Pulmonary artery endothelial cell (primary cell): ENCODE measurements at places on chromosomes 3 and 15. TPM values are rescaled to one million over a fixed set of nuclear protein-coding genes. Genes with fewer than 3 reads are reported as not detected.

The SLC22A14 gene
- total RNA-seq = under 0.01 and 0.14 TPM in 2 replicates

The MNS1 gene
- 0.92 and 1.5 TPM in 2 replicates for total RNA-seq

- no peak for DNase-seq
Measured at GRCh38 chr15:71649894-71650293, 160.5 kb upstream of the NR2E3 start.

DNA sequence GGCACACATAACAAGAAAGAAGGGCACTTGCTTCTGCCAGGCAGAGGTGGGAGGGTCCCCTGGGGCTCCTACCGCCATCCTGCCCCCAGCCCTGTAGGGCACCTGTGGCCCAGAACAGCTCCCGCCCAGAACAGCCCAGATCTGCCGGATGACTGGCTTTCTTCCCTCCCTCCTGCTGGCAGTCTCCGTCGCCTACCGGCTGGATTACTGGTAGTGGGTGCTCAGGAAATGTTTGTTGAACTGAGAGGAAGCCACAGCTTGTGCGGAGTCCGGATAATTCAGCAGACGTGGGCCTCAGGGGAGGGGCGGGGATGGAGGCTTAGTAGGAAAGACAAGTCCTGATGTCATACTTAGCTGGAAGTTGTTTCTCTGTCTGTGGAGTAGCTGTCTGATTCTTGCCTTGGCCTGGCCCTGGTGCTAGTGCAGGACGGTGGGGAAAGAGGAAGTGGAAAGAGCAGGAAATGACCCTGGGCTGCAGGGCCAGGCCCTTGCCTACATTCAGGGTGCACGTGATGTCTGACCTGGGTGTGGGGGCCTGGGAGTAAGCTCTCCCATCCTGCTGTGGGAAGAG is 6.7 kb downstream of the CCDC9B start:
- peak; percentile 95 for DNase-seq

GRCh38 chr3:187968883-187969580 is 184.9 kb upstream of the LPP start:
- DNase-seq = no peak

DNA sequence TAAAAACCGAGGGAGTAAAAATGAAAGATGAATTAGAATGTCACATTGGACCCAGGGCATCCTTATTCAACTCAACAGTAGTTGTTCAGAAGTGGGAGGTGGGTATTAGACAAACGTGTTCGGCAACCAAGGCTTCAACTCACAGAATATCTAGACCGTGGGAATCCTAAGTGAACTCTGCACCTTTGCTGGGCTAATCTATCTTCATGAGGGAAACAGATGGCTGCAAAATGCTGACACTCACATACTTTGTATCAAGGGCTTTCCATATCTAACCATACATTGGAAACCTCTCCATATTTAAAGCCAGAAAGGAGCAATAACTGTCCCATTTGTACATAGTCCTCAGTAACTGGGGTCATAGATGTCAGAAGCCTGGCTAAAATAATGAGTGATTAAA is 20.9 kb downstream of the PLSCR1 start:
- no peak for DNase-seq

GRCh38 chr3:13452490-13453335 is 27.4 kb upstream of the HDAC11 start:
- no peak for DNase-seq

- DNase-seq = no peak
Measured at GRCh38 chr3:55854494-55854893, 367.4 kb upstream of the WNT5A start.

The TMEM108 gene
- total RNA-seq = 0.14 and 0.40 TPM in 2 replicates

The MITF gene
- 1.3 and 3.3 TPM in 2 replicates for total RNA-seq

The RPP14 gene
- total RNA-seq = 17.4 and 17.8 TPM in 2 replicates

The ELL3 gene
- 2.0 and 2.8 TPM in 2 replicates for total RNA-seq

DNA sequence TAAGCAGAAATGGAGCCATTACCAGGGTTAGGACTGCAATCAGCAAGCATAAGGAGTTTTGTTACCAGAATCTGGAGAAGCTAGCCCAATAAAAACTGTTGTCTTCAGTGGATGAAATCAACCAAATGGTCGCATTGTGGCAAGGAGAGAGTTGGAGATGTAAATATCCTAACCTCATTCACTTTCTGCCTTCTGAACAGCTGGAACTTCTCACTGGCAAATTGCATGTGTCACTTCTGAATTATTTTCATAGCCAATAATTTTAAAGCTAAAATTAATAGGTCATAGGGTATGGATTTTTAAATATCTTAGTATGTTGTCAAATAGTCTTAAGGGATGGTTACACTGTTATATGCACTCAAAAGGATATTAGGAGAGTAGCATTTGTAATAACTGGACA is 121.6 kb downstream of the SUCNR1 start:
- no peak for DNase-seq

The ADCY5 gene
- total RNA-seq = 0.07 and 0.28 TPM in 2 replicates

The CACNA1D gene
- total RNA-seq = not detected in 2 replicates

DNA sequence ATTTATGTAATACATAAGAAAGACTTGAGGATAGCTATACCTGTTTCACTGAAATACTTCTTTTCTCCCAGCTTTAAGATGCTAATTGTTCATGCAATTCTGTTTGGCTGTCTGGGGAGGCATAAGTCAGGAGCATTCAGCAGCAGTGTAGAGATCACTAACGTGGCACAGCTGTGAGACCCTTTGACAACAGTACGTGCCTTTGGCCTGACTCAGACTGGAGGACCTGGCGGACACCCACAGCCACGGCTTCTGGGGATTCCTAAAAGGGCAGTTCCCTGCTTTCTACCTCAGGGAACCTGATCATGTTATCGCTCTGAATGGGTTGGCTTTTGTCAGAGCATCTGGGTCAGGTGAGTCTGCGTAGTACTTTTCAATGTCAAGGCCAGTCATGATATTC is 295.0 kb upstream of the ICE2 start:
- DNase-seq = no peak

- DNase-seq = no peak
Measured at GRCh38 chr3:125055331-125055912, 375 bp downstream of the HEG1 start.

The TERC gene
- total RNA-seq = 70.7 and 108 TPM in 2 replicates

DNA sequence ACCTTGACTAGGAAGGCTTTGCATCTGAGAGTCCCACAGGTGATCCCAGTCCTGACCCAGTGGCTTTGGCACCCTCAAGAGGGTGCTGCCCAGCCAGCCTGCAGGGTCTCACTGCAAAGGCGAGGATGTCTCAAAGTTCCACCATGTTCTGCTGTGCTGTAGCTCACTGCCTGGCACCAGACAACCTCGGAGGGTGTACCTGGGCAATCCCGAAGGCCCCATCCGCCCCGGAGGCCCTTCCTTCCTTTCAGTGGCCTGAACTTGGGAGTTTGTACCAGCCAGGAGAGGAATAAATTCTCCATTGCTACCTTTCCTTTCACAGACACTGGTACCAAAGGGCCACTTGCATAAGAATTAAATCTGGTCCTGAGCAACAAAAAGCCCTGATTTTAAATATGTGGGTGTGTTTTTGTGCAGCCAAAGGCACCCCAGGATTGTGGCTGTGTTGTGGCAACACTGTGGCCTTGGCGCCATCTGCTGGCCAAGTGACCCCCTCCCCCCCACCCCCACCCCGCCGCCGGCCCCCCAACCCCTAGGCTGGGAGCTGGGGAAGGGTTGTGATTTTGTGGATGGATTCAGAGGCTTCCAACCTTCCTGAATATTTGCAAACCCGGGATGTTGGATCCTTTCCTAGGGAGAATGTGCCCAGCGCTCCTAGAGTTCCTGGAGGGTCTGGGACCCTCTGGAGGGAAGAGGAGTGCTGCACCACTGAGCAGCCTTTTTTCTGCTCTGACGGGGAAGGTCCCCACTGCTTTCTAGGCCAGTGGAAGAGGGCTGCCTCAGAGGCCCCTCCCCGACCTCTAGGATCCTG is 9.7 kb upstream of the PTPN23 start:
- DNase-seq = no peak

The ZBTB11 gene
- 18.4 and 29.8 TPM in 2 replicates for total RNA-seq

The SOX14 gene
- total RNA-seq = not detected in 2 replicates

DNA sequence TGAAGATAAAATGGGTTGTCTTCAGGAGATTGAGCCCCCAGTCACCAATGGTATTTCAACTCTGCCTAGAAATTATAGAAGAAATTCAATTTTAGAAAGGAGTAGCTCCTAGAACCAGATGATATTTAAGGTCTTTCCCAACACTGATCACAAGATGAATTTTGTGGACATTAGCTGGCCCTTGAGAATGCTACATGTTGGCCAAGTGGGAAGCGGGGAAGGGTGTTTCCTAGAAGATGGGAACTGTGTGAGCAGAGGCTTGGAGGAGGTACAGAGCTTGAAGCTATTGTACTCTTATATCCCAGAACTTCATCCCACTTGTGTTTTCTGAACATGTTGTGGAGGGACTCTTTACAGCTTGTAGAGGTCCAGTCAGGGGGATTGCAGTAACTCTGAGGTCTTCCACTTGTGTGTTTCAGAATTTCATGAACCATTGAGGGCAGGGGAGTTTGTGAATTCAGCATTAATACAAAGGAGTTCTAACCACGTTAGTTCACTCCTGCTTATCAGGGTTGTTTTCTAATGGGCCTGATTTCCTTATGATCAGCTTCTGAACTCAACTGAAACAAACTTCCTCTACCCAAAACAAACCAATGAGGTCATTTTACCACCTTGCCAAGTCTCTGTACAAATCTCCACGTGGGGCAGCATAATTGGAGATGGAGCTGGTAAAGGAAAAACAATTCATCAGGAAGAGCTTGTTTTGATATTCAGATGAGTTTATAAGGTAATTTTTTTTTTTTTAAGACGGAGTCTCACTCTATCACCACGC is 152.6 kb upstream of the TPM1 start:
- peak; percentile 57 for DNase-seq

DNA sequence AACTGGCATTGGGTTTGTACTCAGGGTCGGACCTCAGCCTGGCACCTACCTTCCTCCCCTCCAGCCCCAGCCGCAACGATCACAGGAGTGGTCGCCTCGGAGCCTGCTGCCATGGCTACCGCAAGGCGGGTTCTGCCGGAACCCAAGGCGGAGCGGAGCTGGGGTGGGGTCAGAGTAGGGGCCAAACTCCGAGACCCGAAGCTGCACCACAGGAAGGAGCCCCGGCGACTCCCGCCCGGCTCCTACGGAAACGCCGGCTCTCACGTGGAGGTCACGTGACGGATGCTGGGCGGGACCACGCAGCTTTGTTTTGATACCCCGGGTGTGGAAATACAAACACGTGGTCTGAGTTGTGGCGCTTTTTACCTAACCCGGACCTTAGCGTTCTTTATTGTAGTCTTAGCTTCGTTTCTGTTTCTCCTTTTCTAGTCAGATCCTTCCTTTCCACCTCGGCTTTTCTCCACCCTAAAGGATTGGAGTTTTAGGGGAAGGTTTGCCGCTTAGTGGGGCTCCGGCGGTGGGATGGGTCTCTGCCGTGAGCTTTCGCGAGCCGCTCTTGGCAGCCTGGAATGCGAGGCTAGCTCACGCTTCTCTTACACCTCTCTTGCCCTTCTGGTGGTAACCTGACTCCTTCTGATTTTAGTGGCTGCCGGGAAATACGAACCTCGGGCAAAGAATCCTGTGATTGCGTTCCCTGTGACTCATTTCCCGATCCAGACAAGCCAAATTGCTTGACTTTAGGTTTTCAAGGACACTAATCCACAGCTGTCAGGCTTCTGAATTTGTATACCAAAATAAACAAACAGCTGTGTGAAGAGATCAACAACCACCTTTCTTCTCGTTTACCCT is at the start of gene HSPBAP1:
Gene HSPBAP1, minus strand, starts transcription at position 264 of the 849 bp plus-strand sequence. Its CDS starts 151 bp downstream, at position 113.
- peak; percentile 68 for DNase-seq

- peak; percentile 39 for DNase-seq
Measured at GRCh38 chr3:128133273-128133883, 9.8 kb upstream of the RUVBL1 start.

DNA sequence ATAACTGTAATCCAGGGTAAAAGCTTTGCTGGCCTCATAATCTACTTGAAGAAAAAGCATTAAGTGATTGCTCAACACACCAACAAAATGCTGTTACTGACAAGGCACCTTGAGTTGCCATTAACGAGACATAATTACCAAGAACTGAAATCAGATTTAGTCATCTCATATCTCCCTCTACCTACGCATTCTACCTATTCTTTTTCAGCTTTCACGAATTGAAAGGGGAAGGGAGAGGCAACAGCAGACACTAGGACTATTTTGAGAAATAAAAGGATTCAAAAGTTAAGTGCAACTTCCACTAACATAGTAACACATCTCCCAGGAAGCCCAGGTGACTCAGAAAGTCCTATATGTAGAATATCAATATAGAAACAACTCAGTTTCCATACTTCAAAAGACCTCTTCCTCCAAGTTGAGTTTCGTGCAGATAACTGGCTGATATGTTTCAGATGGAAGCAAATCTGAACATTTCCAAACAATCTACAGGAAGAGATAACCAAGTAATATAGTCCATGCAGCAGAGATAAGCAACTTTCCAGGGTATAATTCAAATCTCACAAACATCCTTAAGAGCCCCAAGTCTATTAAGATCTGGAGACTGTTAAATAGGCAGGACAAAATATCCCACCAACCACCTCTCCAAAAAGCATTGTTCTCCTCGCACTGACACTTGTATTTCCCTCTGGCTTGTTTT is 1.9 kb downstream of the OSBPL10 start:
- no peak for DNase-seq

The RLBP1 gene
- not detected in 2 replicates for total RNA-seq

The KNSTRN gene
- total RNA-seq = 48.5 and 96.0 TPM in 2 replicates

The NDN gene
- 6.5 and 25.0 TPM in 2 replicates for total RNA-seq

The CNTN6 gene
- total RNA-seq = not detected in 2 replicates

DNA sequence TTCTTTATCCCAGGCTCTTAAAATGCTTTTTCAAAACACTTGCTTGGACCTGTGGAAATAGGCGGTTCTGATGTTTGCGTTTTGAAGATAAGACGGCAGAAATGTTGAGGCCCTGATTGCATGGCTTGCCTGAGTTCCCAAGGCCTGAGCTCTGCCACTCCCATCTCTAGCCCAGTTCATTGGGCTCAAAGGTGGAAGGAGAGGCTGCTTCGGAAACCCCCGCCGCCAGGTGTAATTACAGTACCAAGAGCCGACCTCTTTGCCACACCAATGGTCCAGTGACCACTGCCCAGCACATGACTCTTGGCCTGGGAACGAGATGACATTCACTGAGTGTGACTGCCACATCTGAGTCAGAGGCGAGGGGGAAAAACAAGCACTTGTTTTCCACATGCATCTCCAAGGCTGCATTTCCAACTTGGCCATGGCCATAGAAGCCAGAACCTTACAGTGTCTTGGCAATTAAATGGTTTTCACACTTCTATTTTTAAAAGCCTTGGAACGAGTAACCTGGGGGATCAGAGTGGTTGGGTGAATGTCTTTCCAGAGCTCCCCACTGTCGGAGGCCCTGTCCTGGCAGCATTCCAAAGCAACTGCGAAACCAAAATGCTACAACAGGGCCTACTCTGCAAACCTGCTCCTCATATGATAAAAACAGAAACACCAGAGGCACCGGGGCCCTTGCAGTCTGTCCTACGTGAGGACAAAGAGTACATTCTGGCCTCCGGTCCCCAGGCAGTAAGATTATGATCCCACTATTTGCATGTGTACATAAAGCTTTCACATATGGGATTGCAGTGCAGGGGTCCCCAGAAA is 63.8 kb upstream of the CGNL1 start:
- no peak for DNase-seq

DNA sequence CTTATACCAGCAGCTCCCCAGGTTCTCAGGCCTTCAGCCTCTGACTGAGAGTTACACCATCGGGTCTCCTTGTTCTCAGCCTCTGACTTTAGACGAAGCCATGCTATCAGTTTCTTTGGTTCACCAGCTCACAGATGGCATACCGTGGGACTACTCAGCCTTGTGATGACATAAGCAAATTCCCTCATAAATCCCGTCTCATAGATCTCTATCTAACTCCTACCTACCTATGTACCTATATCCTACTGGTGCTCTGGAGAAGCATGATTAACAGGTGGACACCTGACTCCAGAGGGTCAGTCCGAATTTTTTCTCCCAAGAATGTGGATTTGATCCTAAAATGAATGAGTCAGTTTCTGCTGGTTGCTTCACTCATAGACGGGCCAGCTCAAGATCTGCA is 59.1 kb upstream of the CDV3 start:
- no peak for DNase-seq

GRCh38 chr15:23013681-23014080 is 25.7 kb downstream of the TUBGCP5 start:
- no peak for DNase-seq

The GPR62 gene
- 0.07 TPM in 2 replicates for total RNA-seq
